ENCODE measurements at places on chromosomes 1 and 21.
A peak's percentile ranks its signal among the peaks of the same experiment; 100 is the strongest.

DNA sequence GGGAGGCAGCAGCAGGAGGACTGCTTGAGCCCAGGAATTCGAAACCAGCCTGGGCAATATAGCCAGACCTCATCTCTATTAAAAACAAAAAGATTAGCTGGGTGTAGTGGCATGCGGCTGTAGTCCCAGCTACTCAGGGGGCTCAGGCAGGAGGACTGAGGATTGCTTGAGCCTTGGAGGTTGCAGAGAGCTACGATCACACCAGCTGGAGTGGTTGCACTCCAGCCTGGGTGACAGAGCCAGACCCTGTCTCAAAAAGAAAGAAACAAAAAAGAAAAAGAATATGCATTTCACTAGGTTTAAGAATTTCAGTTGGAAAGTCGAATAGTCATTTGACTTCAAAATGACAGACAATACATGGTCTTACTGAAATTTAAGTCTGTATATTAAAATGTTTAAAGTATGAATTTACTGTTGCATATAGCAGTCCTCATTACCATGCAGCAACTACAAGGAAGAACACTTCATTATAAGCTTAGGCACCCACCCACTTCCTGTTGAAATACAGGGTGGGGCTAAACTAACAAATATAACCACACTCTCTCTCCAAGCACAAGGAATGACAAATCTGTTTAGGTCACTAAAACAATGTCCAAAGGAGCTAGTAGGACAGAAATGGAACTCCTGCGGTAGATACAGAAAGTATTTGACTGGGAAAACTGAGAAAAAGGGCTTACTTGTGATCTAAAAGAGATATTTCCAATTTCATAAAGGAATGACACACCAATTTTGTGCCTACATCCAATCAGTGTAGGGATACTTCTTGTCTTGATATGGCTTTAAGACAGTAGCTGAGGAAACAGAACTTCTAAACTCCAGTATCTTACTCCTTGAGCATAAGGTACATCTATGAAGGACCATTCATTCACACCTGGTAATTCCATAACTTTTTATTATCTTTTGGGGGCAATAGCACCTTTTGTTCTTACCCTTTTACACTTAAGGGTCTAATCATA lies 44.1 kb downstream of the GPR3 start:
- peak; percentile 49 for DNase-seq

DNA sequence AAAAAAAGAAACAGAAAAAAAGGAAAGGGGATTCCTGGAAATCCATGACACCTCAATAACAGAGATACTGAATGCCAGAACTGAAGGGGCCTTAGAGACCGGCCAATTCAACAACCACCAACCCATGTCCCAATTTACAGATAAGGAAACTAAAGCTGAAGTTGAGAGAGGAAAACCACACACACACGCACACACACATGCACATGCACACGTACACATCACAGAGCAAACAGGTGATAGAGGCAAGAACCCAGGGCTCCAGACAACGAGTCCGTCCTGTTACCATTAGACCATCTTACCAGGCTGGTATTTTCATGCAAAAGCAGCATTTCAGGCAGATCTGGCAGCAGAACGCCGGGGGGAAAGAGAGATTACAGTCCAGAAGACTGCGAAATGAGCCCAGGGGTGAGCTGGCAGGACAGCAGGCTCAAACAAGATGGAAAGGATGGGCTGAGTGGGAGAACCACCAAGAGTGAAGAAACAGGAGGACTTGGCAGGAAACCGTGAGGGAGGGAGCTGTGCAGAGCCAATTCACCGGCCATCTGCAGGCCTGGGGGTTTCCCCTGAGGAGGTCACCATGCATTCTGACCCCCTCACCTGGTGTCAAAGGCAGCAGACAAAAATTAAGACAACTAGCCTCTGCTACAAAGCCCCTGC lies 43.5 kb downstream of the PAFAH2 start:
- DNase-seq: no peak

- DNase-seq: peak; percentile 92
These were observed 22.4 kb downstream of the ARMH1 start for GRCh38 chr1:44696789-44697345.

GRCh38 chr1:13917607-13918006 lies 217.6 kb downstream of the PRDM2 start:
- no peak for DNase-seq

DNA sequence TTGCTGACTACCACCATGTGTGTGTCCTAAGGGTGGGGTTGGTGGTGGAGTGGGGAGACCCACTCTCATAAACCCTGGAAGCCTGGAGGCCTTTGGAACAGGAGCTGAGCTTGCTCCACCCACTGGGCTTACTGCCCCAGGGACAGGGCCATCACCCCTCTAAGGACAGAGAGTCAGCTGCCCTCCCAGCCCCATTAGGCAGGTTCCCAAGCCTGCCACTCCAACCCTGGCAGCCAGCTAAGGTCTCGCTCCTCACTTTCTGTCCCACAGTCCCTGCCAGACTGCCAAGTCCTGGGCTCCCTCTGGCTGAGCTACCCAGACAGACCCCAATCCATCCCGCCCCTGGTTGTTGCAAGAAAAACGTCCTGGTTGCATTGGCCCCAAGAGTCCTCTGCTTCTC lies 3.8 kb downstream of the NT5C1A start:
- DNase-seq: no peak

- no peak for DNase-seq
These were observed 401 bp downstream of the ITLN1 start for GRCh38 chr1:160884579-160884978.

DNA sequence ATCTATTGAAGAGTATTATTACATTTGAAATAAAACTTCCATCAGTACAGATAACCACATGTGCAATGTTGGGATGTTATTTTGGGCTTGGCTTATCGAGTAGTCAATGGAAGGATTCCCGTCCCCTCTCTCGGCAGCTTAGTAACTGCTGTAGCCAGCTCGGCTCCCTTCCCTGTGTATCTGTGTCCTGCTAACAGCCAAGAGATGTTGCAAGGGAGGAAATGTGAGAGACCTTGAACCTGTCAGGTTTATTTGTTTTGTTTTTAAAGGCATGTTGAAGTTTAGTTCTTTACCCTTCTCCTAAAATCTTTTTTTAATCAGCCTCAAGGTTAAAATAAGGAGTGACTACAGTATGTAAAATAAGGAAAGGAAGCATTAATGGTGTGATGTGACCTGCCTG lies 13.6 kb upstream of the TARS2 start:
- DNase-seq: no peak

DNA sequence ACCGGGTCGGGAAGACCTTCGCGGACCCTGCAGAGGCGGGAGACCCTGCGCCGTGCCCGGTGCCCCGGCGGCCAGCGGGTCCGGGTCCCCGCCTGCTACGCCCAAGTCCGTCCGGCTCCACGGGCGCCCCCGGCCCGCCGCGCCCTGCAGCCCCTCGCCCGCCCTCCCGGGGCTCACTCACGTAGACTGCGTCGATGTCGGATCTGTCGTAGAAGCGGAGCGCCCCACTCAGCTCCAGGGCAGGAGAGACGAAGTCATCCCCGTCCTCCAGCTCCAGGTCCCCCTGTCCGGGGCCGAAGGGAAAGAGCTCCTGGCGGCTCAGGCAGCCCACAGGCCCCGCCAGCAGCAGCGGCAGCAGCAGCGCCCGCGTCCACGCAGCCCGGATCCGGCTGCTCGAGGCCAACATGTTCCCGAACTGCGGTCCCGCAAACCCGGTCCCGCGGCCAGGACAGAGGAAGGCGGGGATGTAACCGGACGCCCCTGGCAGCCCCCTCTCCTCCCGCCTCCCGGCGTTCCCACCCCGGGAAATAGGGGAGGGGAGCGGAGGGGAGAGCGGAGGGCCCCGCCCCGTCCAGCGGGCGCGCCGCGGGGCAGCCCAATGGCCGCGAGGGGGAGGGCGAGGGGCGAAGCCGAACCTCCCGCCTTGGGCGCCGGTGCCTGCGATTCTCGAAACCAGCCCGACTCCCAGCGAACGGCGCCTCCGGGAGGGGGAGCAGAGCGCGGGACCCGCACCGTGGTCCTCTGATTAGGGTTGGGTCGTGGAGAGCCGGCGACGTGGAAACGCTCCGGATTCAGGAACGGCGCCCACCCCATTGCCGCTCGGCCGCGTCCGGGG lies at the start of gene NID1:
Gene NID1, minus strand, starts transcription at position 417 of the 835 bp plus-strand sequence. Its CDS starts 11 bp downstream, at position 406.
- no peak for DNase-seq

- DNase-seq: peak; percentile 11
These were observed 92.1 kb downstream of the WDR3 start for GRCh38 chr1:118021668-118022067.

DNA sequence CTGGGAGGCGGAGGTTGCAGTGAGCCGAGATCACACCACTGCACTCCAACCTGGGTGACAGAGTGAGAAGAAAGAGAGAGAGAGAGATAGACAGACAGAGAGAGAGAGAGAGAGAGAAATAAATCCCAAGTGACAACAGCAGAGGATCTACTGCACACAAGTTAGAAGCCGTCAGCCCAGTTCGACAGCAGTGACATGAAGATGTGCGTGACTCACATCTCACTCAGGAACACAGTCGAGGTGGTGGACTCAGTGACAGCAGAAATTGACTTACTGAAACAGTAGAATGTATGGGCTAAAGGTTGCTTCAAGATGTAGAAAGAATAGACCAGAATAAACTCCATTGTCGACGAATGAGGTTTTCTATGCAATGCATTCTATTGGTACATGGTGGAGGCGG lies 77.0 kb upstream of the KRTAP19-8 start:
- DNase-seq: no peak

DNA sequence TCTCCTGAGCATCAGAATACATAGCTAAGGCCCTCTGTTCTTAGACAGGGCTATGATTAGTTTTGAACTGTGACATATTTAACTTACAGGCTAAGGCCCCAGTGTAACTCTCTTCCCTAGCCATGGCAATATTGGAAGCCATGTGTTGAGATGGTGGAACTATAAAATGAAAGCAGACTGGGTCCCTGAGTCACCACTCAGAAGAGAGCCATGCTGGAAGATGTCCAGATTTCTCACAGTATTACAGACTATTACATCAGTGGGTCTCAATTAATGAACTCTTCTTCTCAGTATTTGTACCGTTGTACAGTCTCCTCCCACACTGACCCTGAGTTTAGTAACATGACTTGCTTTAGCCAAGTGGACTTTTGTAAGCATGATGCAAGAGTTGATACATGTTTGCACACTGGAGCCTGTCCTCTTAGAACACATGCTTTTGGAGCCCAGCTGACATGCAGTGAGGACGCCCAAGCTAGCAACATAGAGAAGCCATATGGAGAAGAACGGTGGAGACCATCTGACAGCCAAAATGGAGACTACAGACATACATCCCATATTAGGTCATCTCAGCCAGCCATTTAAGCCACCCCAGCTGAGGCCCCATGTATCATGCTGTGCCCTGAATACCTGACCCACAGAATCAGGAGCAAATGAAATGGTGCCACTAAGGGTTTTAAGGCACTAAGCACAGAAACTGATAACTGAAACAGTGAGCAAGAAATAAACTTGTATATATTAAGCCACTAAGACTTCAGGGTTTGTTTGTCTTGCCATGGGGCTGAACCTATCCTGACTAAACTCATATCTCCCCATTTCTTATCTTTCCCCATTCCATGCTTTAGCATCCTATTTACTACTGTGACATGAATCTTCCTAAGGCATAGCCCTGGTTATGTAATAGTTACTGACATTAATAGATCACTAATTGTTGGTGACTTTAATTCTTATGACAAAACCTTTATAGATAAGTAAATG lies 24.4 kb downstream of the TBX15 start:
- no peak for DNase-seq

- no peak for DNase-seq
These were observed 3.6 kb upstream of the NFIA start for GRCh38 chr1:61078618-61079295.

DNA sequence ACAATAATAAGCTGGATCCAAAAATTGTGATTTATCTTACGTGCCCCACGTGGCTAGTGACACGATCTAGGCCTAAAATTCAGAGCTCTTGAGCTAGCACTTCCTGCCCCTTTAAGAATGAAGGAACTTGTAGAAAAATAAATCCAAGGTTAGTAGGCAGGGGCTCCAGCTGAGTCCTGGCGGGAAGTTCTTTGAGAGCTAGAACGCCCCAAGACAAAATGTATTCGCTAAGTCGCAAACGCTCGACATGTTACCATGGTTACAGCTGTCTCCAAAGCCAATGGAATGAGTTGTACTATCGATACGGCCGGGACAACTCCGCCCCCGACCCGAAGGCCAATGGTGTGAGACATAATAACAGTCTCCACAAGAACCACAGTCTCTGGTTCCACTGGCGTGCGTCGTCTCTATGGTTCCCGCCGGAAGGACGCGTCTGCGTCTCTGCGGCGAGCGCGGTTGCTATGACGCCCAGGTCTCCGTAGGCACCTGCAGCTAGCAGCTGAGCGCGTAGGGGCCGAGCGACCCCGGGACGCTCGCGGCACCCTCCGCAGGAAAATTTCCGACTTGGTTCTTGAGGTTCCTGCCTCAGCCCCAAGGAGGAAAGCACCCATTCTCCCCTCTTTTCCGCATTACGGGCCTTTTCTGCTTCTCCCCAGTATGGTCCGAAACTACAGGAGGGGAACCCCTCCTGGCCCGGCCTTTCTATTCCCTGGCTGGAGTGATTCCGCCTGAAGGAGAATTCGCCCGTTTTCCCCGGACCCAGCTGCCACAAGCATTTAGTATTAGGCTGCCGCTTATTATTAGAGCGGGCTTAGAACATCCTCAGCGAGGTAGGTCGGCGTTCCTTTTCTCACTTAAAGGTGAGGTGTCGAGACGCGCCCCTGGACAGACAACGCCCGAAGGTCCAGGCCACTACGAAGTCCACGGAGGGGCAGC lies at the start of gene CCDC30:
Gene CCDC30, plus strand, starts transcription at position 459 of the 936 bp plus-strand sequence. CDS start 17,266 bp downstream, outside the sequence.
- peak; percentile 98 for DNase-seq

DNA sequence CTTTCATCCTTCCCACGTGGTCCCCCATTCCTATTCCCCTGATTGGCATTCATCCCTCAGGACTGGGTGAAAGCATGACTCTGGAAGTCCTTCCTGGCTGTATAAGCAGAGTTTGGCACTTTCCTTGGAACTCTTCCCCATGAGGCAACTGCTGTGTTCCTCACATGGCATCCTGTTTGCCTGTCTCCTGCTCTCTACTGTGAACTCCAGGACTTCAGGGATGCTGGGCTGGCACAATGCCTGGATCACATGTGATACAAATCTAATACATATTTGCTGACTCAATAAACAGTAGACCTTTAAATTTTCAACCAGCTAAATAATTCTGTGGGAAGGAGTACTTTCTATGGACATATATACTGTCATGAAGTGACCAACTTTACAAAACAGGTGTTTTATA lies 46.8 kb upstream of the EDEM3 start:
- DNase-seq: no peak

DNA sequence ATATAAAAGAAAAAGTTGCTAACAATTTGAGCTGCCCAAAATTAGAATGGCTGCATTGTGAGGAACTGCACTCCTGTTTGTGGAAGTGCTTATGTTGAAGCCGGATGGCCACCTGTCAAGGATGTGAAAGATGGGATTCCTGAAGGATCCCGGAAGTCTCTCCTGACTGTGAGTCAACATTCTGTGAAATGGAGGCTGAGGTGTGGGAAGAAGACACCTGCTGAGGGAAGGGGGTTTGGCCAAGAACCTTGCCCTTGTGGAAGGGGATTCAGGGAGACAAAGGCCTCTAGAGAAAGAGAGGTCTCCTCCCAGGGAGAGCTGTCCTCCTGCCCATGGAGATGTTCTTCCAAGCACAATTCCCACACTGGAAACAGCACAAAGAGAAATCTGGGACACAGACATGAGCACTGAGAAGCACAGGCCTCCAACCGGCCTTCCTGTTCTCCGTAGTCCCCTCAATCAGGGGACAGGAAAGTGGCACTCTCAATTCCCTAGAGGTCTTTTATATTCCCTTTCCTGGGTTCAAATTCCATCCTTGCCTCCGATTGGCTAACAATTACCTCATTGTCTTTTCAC lies 70.5 kb downstream of the CD2 start:
- no peak for DNase-seq

GRCh38 chr1:90768098-90768497 lies 51.0 kb upstream of the BARHL2 start:
- DNase-seq: no peak
